NCI-H524 treated with DMSO at 0.1 percent for 48 hours (cell line): ENCODE measurements at places on chromosomes 3 and 15.

GRCh38 chr15:100572362-100572983 lies 29.5 kb downstream of the LINS1 start:
- DNase-seq, result no peak

DNA sequence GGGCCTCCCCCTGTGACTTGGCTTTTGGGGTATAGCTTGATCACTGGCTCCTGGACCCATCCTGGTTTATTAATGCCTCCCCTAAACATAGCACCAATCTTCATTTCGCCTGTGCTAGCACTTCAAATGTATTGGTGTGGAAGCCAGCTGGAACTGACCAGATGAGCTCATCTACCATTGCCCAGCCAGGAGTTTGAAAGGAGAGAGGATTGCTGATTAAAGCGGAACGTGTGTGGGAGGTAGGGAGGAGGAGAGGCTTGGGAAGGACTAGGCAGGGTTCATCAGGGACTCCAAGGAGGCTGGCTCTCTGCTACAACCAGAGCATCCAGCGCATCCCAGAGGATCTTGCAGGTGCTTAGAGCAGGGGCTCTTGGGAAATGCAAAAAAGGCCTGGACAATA lies 34.4 kb upstream of the TLE3 start:
- DNase-seq, result no peak

DNA sequence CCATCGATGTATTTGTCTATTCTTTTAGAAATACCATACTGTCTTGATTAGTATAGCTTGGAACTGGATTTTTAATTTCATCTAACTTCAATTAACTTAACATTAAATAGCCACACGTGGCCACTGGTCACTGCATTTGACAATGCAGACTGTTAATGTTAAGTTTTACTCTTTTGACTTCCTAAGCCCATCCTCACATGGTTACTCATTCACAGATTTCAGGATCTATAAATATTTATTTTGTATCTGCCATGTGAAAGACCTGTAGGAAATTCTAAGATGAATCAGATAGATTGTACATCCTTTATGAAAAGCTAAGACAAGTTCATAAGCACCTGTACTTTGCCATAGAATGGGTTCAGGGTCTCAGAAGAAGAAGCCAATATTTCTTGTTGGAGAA lies 8.3 kb upstream of the RORA start:
- DNase-seq, result no peak

GRCh38 chr3:108150200-108150599 lies 59.4 kb upstream of the CD47 start:
- DNase-seq, result no peak

- DNase-seq, result no peak
These were observed 243.9 kb downstream of the SHQ1 start for GRCh38 chr3:72604328-72604727.

DNA sequence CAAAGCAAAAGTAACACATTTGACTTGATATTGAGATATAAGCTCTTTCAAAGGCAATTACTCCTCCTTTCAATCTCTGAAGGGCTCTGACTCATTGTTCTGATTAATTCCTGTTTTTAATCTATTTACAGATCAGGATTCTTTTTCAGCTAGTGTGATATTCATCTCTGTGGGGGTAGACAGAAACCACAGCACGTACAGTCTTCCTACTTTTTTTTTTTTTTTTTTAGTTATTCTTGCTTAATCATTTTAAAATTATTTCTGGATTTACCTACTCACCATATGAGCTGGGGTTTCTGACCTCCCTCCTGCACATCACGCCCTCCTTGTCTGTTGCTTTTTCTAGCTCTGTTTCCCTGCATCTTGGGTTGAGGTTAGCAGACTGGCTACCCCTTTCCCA lies 1.4 kb downstream of the CNTN3 start:
- DNase-seq, result no peak

DNA sequence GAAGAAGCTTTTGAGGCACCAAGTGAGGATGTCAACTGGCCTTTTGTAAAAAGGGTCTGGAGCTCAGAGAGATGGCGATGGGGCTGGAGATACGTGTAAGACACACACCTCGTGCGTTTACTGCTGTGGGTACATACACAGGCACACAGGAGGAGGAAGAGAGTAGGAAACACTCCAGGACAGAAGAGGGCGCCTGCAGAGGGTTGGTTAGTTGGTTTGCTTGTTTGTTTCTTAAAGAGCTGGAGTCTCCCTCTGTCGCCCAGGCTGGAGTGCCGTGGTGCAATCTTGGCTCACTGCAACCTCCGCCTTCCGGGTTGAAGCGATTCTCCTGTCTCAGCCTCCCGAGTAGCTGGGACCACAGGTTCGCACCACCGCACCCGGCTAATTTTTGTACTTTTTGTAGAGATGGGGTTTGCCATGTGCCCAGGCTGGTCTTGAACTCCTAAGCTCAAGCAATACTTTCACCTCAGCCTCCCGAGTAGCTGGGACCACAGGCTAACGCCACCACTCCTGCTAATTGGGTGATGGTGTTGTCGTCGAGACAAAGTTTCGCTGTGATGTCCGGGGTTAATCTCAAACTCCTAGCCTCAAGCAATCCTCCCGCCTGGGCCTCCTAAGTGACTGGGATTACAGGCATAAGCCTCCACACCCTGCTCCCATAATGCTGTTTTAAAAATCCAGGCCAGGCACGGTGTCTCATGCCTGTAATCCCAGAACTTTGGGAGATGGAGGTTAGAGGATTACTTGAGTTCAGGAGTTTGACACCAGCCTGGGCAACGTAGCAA lies 1.3 kb upstream of the PRR20G start:
- DNase-seq, result no peak

- DNase-seq, result no peak
These were observed 143.4 kb downstream of the PTPRG start for GRCh38 chr3:61704807-61705206.

GRCh38 chr3:53346514-53346913 lies 829 bp downstream of the DCP1A start:
- DNase-seq, result no peak

GRCh38 chr3:10973046-10973595 lies 19.4 kb upstream of the SLC6A1 start:
- no peak for DNase-seq

DNA sequence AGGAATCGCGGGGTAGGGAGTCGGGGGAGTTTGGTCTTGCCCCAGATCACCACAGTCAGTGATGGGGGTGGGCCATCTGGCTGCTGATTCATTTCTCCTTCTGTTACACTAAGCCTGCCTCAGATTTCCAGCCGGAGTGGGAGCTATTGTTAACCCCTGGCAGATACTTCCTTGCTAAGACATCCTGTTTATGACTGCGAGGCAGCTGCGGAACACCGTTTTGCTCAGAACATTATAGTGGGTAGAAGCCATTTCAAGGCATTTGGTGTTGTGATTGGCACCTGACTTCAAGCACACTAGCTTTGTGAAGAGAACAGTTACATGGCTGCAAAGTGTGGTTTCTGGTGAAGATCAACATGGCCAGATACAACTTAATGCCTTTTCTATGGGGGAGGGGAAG lies 73.8 kb downstream of the FLNB start:
- peak; percentile 1 for DNase-seq

- DNase-seq, result no peak
These were observed 599.0 kb downstream of the MAGI1 start for GRCh38 chr3:65439641-65440284.

GRCh38 chr3:128496019-128496601 lies 3.1 kb upstream of the GATA2 start:
- DNase-seq, result no peak

GRCh38 chr3:71495708-71496472 lies 87.6 kb downstream of the FOXP1 start:
- no peak for DNase-seq

GRCh38 chr3:152269831-152270734 lies 1.4 kb downstream of the MBNL1 start:
- DNase-seq, result peak; percentile 60

- no peak for DNase-seq
These were observed 171.4 kb downstream of the NSUN3 start for GRCh38 chr3:94234177-94234788.

DNA sequence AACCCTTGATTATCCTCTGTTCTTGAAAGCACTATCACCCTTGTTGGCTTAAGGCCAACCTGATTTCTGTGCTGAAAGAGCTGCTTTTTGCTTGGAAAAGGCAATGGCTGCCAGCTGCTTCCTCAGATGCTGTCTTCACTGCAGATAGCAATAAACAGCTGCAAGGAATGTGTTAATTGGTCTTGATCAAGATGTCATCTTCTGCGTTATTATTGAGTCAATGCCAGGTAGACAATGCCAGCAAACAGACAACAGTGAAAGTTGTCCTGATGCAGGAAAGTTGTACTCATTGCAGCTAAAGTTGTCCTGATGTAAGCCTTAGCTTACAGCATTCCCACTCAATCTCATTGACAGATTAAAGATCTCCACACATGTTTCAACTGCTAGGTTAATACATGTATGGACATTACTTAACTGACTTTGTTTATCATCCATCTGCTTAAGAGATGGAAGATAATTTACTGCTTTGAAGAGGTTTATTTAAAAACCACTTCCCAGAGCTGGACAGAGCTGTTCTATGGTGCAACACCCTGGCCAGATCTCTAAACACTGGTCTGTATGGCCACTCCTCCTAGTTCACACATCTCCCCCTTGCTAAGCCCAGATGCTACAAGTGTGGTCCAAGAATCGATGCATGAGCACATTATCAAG lies 251.0 kb upstream of the MCTP2 start:
- no peak for DNase-seq

DNA sequence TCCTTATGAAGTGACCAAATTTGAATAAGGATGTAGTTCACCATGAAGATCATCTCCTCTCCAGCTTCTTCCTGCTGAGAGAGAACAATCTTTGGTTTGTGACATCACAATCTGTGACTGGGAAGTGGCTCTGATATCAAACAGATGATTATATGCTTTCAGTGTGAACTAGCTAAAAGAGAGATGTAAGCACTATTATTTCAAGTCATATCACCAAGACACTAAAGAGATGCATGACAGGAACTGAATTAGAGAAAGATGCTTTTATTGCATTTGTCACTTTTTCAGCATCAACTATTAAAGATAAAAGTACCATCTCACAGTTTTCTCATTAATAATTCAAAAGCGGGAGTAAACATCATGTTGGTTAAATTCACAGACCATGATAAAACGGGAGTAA lies 3.5 kb downstream of the CHRM5 start:
- no peak for DNase-seq

DNA sequence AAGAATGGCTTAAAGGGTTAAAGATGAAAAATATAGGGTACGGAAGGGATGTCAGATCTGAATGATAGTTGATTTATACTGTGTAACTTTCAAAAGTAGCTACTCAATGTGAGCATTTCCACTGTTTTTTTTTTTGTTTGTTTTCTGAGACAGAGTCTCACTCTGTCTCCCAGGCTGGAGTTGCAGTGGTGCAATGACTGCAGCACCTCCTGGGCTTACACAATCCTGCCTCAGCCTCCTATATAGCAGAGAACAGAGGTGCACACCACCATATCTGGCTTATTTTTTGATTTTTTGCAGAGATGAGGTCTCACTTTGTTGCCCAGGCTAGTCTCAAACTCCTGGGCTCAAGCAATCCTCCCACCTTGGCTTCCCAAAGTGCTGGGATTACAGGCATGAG lies 9.9 kb upstream of the PXK start:
- no peak for DNase-seq

DNA sequence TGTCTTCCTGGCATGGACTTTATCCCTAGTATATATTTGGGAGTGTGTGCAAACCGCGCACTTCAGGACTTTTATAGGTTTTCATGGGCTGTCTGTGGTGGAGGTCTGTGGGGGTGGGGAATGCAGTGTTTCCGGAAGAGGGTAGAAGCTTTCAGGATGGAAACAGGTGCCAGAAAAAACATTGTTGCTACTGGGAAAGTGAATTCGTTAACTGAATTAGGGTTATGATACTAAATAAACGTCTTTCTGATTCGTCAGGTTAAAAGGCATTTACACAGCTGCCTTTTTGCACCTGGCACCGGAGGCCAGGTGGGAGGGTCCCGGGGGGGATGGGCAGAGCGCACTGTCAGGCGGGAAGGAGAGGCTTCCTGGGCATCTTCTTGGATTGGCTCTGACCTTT lies 62.1 kb downstream of the SLCO3A1 start:
- DNase-seq, result no peak

DNA sequence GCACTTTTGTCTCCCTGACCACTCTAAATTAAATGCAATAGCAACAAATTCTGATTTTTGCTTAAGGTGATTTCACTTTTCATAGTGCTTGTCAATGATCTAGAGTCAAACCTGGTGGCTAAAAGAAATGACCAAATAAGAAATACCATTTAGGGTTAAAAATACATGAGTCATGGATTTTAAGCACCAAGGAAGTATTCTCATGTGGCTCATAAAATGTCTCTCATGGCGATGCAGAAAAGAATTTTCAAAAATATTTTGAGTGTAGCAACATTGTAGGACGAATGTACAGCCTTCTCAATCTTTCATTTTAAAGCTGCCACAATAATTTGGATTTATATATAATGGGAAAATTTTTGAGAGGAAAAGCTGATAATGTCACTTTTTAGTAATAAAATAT lies 193.6 kb downstream of the EPHA3 start:
- DNase-seq, result no peak

- DNase-seq, result no peak
These were observed 15.4 kb downstream of the HOMER2 start for GRCh38 chr15:82936966-82937711.

DNA sequence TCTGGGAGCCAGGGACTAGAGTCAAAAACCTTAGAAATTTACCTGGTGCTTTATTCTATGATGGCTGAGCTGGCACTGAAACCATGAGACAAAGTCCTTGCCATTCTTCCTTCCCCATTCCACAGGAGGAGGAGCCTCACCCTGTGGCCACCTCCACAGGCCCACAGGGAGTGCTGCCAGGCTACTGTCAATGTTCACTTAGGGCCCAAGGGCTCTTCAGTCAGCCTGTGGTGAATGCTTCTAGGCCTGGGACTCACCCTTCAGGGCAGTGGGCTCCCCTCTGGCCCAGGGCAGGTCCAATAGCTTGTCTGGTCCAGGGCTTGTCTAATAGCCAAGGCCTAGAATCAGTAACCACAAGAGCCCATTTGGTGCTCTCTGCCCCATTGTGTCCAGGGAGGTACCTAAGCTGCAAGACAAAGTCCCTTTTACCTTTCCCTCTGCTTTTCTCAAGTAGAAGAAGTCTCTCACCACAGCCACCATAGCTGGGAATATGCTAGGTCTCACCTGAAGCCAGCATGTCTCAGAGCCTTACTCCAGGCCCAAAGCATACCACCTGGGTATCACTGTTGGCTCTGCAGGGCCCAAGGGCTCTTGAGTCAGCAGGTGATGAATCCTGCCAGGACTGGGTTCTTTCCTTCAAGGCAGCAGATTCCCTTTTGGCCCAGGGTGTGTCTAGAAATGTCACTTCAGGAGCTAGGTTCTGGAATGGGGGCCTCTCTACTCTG lies 61.8 kb upstream of the CHRNB4 start:
- DNase-seq, result no peak

GRCh38 chr15:25508369-25509002 lies 69.7 kb upstream of the UBE3A start:
- DNase-seq, result no peak
